ENCODE measurements at places on chromosomes 13 and 19.

DNA sequence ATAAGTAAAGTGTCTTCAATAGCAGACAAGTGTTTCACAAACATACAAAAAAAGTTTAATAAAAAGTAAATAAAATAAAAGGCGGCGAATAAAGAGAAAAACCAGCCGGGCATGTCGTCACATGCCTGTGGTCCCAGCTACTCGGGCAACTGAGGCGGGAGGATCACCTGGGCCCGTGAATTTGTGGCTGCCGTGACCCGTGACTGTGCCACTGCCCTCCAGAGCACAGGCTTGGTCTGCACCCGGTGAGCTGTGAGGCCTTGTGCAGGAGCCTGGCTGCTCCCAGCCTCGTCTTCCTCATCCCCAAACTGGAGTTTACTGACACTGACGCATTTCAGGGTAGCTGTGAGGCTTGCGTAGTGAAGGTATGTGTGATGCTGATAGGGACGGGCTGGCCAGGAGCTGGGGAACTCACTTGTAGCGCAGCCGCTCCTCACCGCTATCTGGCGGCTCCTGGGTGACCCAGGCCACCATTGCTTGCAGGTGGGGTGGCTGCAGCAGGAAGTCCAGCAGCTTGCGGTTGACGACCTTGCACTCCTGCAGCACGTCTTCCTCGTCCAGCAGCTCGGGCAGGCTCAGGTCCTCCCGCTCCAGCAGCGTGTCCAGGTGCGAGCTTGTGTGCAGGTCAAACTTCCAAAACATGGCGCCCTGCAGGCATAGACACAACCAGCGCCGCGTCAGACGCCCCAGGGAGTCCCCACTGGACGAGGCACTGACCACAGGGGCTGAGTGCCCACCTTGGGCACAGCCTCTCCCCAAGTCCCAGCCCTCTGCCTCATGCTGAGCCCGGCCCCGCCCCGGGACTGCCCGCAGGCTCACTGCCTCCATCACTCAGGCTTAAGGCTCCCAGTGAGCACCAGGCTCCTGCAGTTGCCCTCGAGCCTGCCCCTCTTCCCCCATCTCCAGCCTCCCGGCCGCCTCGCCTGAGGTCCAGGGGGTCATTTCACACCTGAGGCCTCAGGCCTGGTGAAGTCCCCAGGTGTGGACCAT, 12.1 kb downstream of the PPP6R1 start:
- DNase-seq = no peak

- DNase-seq = no peak
Measured at GRCh38 chr13:110560601-110561343, 750 bp downstream of the RAB20 start.

DNA sequence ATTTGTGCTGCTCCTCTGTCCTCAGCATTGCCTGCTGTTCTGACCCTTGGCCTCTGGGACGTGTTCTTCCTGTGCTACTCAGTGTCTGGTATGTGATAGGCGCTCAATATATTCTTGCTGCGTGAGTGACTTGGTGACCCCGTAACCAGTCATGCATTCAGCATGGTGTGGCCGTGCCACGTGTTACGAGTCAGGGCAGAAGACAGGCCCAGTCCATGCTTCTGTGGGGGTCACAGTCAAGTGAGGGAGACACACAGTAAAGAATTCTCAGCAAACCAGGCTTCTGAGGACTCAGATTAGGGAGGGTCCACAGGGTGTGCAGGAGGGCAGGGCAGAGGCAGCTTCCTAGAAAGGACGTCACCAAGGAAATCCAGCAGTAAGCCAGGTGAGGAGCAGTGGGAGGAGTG, 7.9 kb downstream of the PPP1R37 start:
- no peak for DNase-seq

DNA sequence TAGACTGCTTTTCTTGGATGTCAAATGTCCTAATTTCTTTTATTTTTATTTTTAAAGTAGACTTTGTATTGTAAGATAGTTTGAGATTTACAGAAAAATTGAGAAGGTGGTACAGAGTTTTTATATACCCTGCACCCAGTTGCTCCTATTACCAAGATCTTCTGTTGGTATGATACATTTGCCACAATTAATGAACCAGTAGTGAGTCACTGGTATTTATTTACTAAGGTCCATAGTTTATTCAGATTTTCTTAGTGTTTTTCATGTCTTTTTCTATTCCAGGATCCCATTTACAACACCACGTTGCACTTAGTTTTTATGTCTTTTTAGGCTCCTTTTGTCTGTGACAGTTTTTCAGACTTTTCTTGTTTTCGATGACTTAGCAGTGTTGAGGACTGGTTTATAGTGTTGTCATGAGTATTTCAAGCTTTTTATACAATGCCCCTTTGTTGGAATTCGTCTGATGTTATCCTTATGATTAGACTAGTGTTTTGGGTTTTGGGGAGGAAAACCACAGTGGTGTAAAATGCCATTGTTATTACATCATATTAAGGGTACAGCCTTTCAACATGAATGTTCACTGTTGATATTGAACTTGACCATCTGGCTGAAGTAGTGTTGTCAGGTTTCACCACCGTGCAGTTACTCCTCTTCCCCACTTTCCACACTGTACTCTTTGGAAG, 35.9 kb downstream of the COG3 start:
- no peak for DNase-seq

DNA sequence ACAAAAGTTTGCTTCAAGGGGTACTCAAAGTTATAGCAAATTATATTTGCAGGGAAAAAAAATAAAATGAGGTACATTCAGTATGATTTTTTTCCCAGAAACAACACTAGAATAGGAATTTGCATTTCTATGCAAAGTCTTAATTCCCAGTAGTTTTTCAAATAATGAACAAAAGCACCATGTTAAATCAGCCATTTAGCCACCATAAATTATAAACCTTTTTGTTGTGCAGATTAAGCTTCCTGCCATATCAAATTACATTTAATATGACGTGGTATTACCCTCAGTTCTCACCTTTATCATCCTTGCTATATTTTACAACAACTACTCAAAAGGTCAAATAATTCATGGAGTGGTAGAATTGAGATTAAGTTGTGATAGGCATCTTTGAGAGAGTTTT, 136.6 kb upstream of the FRY start:
- DNase-seq = no peak

- no peak for DNase-seq
Measured at GRCh38 chr13:66508153-66508909, 721.8 kb downstream of the PCDH9 start.

GRCh38 chr19:2578901-2579677, 103.2 kb downstream of the GADD45B start:
- DNase-seq = no peak

DNA sequence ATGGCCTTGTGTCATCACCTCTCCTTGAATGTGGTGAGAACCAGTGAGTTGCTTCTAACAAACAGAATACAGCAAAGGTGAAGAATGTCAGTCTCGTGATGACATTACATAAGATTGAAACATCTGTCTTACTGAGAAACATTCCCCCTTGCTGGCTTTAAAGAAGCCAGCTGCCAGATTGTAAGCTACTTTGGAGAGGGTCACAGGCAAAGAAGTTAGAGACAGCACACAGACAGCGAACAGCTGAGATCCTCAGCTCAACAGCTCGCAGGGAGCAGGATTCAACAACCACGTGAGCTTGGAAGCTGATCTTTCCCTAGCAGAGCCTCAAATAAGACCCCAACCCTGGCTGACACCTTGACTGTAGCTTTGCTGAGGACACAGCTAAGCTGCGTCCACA, 367.9 kb downstream of the LIG4 start:
- DNase-seq = no peak
